ENCODE measurements at places on chromosomes 13 and 19.

GRCh38 chr19:19444681-19445155 is 39.2 kb downstream of the GATAD2A start:
- peak; percentile 15 for DNase-seq

DNA sequence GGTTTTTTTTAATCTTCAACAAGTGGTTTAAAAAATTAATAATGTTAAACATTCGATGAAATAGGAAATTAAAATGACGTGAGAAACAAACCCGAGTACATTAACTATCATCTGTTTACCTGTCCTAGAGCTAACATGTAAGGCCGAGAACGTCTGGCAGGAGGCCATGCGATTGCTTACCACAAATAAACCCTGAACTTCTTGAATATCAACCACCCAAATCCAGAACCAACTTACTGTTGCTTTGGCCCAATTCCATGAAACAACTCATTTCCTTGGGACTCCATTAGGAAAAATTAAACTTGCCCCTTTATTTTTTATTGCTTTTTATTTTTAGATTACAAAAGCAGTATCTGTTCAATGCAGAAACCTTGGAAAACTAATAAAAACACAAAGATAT is 228.9 kb upstream of the IRS2 start:
- no peak for DNase-seq

- DNase-seq = no peak
Observed at GRCh38 chr19:17090583-17090982, 15.0 kb downstream of the MYO9B start.

DNA sequence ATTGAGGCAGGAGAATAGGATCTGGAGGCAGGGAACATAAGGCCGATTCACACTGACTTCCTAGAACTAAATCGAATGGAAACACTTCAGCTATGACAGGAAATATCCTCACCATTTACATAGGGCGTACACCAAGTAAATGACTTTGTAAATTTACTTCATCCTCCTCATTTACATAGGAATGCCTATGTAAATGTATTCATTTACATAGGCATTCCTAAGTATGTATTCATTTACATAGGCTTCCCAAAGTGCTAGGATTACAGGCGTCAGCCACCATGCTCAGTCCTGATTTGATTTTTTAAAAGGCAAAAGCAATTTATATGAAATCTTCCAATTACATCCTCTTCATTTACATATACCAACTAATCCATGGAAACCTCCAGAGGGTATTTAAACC is 133.1 kb upstream of the RFC3 start:
- DNase-seq = no peak

DNA sequence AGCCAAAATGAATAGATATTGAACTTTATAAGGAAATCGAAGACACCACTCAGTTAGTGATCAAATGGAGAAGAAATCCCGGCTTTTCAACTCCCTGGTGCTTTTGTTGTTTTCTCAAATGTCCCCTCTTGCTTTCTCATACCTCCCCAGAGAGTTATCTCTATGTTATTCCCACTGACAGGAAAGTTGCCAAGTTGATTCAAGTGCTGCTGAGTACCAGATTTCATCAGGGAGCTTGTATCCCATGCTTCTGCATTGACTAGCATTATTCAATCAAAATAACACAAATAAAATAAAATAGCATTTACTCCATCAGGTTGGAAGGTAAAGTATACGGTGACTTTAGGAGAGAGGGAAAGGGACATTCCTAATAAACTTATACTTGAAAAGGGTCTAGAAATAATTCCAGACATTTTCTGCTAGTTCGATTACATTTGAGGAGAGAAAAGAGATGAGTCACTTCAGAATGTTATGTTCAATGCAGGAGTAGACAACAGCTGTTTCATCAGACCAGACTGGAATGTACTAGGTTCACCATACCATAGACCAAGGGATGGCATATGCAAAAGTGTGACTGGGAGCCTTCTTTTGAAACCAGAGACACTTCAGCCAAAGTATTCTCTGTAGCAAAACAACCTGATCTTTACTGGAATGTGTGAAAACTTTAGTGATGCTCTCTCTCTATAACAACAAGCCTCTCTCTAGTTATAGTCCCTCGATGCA is 397.8 kb downstream of the FGF14 start:
- DNase-seq = no peak

- no peak for DNase-seq
Observed at GRCh38 chr19:1063030-1063908, 3.7 kb upstream of the ARHGAP45 start.

- peak; percentile 74 for DNase-seq
Observed at GRCh38 chr19:5138606-5139582, 170.0 kb downstream of the KDM4B start.

- no peak for DNase-seq
Observed at GRCh38 chr13:33494596-33495204, 209.1 kb upstream of the STARD13 start.

- no peak for DNase-seq
Observed at GRCh38 chr13:99913167-99913566, 58.4 kb downstream of the ZIC5 start.

DNA sequence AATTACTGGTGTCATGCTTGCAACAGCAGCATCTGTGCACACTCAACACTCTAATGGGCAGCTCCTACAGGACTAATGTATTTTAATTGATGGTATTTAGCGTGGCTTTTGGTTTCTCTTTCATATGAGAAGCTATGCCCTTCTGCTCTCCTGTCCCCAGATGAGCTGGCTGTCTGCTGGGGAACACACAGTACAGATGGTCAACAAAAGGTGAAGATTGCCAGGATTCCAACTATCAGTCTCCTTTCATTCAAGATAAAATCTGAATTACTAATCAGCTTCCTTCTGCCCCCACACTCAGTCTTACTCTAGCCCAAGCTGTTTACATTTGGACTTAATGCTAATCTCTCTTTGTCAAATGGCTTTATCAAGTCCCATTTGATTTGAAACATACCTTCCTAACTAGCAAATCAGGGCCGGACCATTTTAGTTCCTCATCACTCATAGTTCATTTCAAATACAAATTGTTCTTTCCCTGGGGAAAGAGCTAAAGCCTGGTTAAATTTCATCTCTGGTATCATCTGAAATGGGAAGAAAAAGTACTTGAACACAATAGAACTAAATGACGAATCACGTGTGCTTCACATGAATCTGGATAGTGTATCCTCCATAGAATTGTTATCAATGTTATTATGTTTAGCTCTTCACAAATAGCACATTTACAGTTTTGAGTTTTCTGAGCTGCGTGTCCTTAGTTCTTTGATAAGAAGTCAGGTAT is 988.0 kb downstream of the PCDH17 start:
- no peak for DNase-seq

- no peak for DNase-seq
Observed at GRCh38 chr13:98295371-98295770, 118.3 kb upstream of the RNF113B start.

GRCh38 chr13:83798731-83799130 is 83.5 kb downstream of the SLITRK1 start:
- DNase-seq = no peak

DNA sequence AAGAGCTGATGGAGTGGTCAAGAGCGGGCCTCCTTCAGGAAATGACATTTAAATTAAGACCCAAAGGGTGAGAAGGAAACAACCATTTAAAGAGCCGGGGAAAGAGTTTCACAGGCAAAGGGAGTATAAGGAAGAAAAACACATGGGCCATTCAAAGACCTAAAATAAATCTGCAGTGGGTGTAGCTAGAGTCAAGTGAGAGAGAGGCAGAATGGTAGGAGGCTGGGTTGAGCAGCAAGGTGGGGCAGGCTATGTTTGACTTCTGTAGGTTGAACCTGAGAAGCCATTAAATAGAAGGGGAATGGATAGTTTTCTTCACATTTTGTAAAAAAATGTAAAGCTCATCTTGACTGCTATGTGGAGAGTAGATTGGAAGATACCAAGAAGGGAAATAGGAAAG is 183.8 kb downstream of the LACC1 start:
- no peak for DNase-seq

DNA sequence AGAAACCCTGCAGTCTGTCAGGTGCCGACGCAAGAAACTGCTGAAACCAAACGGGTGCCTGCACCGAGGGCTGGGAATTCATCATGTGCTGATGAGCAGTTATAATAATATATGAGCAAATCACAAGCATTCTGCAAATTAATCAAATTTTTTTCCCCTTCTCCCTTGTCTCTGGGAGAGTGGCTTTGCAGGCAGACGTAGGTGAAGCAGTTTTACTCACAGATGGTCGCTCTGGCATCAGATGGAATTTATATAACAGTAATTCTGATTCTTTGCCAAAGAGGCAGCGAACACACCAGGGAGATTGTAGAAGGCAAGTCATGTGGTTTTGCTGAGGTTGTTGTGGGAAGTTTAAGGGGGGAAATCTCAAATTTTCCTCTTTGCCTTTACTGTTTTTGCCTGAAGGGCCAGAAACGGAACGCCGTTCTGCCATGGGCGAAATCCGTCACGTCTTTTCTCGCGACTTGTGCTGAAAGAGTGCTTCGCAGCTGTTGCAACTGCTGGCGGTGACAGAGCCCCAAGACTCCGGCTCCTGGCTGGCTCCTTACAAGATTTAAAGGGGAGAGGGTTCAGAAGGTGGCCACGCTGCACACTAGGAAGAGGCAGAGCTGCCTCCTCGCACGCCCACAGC is 320.1 kb downstream of the ZNF536 start:
- DNase-seq = no peak

- DNase-seq = no peak
Observed at GRCh38 chr13:40596484-40596883, 70.0 kb downstream of the FOXO1 start.

GRCh38 chr13:49419276-49419675 is 24.6 kb downstream of the CAB39L start:
- no peak for DNase-seq

DNA sequence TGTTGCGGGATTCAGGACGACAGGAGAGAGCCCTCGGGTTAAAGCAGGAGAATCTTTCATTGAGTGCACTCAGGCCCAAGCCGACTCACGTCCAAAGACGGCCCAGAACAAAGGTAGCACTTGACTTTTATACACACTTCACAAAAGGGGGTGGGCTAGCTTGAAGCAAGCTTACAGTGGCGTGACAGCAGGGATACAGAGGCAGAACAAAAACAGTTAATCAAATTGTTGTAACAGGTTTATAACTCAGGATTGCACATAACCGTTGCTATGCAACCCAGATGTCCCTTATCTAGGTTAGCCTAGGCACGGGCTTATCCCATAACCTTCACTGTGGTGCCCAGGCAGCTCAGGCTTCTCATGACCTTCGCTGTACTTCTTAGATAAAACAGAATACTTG is 2.0 kb downstream of the MED25 start:
- no peak for DNase-seq

DNA sequence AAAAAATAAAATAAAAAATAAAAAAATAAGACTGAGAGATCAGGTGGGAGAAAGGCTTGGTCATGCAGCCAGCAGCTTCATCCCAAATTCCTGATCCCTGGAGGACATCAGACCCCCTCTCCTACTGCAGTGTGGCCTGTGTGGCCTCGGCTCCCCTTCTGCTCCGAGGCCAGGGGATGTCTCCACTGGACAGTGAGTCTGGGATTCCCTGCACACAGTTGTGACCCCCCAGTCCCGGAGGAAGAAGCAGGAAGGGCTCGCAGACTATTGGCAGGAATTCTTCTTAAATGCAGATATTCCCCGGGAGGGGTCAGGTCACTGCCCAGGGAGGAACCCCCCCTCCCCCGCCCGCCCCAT is 41.9 kb downstream of the ZNF627 start:
- DNase-seq = no peak

DNA sequence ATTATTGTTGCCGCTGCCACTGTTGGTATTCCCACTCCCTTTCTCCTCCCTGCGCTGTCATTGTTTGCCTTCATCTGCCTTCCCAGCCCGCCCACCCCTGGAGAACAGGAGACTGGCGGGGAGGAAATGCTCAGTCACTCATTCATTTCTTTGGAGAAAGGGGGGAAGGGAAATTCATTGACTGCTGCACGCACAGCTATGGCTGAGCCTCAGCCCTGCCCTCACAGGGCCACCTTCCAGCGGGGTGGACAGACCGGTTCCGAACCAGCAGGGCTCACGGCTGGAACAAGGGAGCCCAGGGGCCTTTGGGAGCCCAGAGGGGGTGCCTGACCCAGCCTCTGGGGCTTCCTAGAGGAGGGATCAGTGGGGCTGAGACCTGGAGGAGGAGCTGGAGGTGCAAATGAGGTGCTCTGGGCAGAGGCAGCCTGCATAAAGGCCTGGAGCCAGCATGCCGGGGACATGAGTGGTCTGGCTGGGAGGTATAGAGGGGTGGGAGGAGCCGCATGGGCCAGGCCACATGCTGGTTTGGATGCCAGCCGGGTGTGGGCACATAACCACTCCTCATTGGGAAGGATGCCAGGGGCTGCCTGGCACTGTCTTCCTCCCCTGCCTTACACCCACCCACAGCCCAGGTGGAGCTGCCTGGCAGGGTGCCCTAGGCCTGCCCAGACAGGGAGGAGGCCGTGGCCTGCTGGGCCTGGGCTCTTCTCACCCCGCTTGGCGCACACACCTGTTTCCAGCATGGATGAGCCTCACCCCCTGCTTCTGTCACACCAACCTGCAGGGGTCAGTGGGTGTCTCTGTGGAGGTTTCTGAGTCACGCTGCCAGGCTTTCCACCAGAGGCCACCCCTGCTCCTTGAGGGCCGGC is 26.8 kb downstream of the PPP5C start:
- DNase-seq = no peak

DNA sequence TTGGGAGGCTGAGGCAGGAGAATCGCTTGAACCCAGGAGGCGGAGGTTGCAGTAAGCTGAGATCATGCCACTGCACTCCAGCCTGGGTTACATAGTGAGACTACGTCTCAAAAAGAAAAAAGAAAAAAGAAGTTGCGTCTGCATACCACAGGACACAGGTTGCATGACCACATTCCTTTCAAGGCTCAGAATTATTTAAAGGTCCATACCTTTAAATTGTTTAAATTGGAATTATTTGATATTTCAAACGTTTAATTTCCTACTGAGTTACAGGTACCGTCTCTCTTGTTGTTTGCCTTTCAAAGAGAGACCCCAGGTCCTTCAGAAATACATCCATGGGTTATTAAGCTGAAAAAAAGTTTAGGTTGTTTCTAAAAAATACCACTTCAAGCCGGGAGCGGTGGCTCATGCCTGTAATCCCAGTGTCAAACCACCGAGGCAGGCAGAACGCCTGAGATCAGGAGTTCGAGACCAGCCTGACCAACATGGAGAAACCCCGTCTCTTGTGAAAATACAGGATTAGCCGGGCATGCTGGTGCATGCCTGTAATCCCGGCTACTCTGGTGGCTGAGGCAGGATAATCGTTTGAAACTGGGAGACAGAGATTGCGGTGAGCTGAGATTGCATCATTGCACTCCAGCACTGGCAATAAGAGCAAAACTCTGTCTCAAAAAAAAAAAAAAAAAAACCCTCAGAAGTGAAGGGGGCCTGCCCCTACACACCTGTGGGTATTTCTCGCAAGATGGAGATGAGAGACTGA is 18.6 kb downstream of the ZNF816 start:
- no peak for DNase-seq

DNA sequence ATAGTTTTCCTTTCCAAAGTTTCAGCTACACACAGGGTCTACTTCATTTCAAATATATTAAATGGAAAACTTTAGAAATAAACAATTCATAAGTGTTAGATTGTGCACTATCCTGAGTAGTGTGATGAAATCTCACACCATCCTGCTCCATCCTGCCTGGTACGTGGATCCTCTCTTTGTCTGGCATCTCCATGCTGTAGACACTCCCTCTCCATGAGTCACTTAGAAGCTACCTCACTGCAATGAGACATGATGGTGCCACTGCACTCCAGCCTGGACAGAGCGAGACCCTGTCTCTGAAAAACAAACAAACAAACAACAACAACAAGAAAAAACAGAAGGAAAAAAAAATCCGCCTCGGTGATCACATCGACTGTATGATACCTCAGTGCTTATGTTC is 191.8 kb downstream of the PCCA start:
- DNase-seq = no peak

GRCh38 chr19:52536448-52536800 is 9.0 kb downstream of the ZNF808 start:
- DNase-seq = peak; percentile 45

- DNase-seq = no peak
Observed at GRCh38 chr13:109728061-109728460, 58.3 kb downstream of the IRS2 start.
